ENCODE measurements at places on chromosomes 6 and 20.
A peak's percentile ranks its signal among the peaks of the same experiment; 100 is the strongest.

GRCh38 chr6:134809130-134809529 is 140.8 kb downstream of the ALDH8A1 start:
- no peak for DNase-seq

DNA sequence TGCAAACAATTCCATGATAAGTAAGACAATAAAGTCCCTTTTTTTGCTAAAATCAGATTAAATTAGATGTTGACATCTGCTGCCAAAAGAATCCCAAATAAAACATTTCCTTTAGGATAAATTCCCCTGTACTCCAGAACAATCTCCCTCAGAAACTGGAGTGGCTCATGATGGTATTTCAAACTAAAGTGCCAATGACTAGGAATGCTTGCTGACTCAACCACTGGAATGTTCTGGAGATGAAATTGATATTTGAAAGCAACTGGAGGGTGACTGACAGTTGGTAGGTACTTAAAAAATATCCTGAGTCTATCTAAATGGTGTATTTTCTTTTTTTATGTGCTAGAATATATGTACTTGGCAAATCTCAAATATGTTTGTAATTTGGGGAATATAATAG is 350.1 kb upstream of the TSHZ2 start:
- no peak for DNase-seq

GRCh38 chr20:34282041-34282440 is 21.1 kb downstream of the AHCY start:
- DNase-seq = no peak

DNA sequence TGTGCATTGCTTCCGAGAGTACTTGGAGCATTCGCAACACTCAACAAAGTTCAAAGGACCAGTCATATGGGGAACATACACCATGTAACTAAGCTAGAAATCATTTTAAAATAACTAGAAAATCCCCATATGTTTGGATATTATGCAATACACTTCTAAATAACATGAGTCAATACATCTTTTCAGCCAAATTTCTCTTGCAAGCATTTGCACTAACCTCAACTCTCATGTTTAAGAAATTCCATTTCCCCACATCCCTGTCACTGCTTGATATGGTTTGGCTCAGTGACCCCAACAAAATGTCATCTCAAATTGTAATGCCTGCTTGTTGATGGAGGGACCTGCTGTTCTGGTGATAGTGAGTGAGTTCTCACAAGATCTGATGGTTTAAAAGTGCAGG is 85.7 kb upstream of the CST7 start:
- DNase-seq = no peak

DNA sequence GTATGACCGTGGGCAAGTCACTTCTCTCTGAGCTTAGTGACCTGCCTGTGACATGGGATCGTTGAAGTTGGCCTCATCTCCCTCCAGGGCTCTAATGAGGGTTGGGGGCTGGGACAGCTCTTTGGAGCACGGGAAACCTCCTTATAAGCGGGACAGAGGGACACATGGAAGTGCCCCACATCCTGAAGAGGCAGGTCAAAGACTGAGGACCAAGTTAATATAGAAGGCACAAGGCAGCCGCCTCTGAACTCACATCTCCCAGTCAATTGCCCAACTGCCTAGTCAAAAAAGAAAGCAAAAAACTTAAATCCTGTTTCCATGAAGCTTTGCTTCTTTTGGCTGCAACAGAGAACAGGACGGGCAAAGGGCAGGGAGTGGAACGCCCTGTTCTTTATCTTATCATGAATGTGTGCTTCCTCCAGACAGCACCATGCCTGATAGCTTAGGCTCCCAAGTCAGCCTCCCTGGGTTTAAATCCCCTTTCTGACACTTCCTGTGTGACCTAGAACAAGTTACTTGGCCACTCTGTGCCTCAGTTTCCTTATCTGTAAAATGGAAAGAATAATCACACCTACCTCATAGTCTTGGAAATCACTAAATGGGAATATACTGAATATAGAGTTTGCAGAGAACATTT is 27.1 kb downstream of the LBP start:
- no peak for DNase-seq

DNA sequence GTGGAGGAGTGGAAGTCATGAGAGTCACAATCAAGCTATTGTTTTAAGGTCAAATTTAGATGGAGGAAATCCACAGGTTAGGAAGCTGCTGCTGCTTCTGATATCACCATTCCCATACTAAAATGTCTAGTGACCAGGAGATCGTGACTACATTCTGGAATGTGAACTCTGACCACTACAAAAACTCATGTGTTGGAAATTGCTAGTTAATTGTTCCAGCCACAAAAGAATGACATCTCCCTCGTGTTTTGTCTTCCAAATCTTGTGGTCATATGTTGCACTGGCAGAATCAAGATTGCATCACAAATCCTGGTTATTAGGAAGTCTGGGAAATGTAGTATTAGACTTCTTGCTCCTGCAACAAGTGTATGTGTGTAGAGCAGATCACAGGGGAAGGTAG is 441.9 kb downstream of the CD109 start:
- no peak for DNase-seq

GRCh38 chr6:16432075-16433032 is 194.0 kb downstream of the GMPR start:
- DNase-seq = no peak

GRCh38 chr6:2865694-2866151 is 24.1 kb upstream of the SERPINB1 start:
- DNase-seq = no peak

DNA sequence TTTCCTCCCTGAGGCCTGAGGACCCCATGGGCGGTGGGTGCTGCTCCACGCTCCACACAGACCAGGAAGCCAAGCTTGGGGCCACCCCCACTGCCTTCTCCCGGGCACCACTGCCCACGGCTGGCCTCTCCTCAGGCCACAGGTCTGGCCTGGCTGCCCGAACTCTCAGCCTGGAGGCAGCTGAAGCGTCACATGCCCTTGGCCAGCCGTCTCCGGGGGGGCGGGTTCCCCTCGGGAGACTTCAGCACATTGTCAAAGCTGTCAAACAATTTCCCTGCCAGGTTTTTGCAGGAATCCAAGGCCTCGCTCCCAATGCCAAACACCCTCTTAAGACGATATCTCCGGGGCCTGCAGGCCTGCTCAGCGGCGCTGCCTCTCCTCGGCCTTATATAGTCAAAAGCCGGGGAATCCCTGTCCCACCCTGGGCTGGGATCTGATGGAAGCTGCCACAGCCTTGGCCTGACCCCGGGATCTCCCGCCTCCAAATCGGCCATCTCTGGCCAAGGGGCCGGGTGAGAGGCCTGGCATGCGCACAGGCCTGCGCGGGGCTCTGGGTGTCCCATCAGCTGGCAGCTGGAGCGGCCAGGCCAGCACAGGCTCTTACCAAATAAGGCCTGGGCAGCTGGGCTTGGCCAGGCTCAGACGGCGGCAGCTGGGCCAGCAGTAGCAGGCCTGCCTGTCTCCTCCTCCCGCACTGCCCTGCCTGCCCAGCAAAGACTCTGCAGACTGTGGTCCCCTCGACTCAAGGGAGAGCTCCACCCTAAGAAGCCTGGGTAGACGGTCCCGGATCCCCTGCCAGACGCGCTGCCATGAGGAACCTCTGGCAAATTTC is 49.7 kb downstream of the RBM38 start:
- DNase-seq = no peak

GRCh38 chr6:71420693-71421328 is 132.2 kb downstream of the OGFRL1 start:
- DNase-seq = peak; percentile 89

DNA sequence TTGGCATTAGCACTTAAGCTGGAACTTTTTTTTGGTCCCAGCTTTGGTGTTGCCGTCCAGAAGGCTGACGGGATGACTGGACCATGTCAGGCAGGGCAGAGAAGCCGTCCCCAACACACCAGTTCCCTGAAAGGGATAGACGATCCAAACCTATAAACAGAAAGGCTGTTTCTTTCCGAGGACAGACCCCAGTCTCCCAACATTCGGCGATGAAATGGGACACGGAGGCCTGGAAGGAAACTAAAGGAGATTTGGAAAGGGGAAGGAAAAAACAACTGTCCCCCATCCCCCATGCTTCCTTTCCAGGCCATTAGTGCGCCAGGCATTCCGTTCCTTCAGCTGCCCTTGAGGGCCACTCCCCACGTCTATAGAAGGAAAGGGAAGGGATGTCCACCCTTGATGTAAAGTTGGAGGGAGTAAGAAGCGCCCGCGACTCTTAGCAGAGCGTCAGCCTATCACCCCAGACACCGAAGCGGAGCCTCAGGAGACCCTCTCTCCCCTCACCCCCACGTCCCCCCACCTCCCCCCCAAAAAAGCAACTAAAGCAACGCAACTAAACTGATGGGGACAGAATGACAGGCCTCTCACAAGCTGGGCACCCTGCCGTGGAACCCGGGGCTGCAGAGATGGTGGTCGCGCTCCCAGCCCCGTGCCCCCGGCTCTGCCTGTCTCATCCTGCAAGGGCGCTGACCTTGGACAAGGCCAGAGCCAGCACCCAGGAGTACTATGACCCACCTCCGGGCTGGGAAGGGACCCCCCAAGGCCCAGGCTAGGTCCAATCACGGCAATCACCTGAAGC is 638 bp downstream of the BLCAP start:
- no peak for DNase-seq

DNA sequence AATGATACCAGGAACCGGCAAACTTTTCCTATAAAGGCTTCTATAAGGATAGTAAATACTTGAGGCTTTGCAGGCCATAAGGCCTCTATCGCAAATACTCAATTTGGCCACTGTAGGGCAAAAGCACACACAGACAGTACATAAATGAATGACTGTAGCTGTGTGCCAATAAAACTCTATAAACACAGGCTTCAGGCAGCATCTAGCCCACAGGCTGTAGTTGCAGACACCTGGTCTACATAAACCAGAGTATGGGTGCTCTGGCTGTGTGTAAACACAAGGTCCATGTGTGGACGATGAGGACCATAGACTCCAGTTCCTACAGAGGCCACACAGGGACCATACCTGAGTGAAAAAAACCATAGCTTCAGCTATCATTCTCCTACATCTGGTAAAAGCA is 52.2 kb downstream of the ZMYND8 start:
- no peak for DNase-seq

DNA sequence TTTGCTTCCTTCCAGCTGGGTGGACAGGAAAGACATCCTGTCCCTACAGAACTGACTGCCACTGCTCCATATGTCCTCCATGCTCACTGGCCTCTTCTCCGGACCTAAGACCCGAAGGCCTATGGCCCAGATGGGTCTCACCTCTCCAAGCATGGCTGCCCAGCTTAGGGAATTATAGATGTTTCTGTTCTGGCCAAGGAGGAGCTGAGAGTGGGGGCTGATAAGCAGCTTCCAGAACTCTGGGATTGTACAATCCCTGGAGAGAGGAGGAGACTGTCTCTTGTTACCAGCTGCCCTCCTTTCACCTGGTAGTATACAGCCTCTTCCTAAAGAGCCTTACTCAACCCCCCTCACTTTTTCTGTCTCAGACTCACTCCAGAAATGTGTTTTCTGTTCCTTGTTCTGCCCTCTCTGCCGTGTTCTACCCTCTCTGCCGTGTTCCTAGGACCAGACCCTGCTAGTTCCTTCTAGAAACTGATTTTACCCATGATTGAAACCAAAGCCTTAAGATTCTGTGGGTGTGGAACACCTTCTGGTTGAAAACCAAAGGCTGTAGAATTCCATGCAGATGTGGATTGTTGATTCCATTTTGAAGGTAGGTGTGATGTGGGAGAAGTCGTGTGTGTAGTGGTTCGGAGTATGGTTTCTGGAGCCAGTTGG is 28.7 kb downstream of the ANKS1A start:
- DNase-seq = no peak

DNA sequence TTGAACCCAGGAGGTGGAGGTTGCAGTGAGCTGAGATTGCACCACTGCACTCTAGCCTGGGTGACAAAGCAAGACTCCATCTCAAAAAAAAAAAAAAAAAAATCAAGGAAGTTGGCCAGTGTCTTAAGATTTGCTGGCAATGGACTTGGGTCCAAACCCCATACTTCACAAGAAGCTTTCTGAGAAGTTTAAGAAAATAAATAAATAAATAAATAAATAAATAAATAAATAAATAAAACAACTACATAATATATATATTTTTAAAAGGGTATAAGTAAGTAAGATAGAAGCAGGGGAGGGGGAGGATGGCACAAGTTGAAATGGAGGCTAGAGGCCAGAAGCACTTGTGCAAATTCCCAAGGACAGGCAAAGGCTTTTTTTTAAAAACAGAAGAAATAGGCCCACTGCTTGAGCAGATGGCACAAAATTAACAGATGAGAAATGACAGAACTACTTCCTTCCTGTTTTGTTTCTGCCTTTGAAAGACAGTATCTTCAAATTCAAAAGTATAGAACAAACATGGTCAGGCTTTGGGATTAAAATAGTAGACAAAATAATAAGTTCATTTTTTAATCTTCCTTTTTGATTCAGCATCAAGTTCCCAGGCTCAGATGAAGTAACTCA is 287.7 kb downstream of the ALDH8A1 start:
- no peak for DNase-seq

DNA sequence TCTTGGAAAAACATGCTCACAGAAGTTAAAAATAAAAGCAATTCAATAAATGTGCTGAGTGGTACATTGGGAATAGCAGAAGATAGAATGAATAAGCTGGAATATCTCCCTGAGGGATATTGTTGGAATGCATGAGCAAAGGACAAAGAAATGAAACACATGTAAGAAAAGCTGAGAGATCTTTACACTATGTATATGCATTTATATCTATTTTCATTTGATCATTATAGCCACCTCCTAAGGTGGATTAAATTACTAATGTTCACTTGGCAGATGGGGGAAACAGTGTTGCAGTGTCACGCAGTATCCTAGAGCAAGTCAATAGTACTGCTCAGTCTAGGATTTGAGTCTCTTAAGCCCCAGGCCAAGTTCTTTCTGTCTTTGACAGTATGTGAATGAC is 542.0 kb upstream of the MARCKS start:
- no peak for DNase-seq

- no peak for DNase-seq
Observed at GRCh38 chr20:57977141-57977540, 251.3 kb downstream of the ANKRD60 start.

- DNase-seq = no peak
Observed at GRCh38 chr6:3310703-3311102, 52.0 kb downstream of the PSMG4 start.

DNA sequence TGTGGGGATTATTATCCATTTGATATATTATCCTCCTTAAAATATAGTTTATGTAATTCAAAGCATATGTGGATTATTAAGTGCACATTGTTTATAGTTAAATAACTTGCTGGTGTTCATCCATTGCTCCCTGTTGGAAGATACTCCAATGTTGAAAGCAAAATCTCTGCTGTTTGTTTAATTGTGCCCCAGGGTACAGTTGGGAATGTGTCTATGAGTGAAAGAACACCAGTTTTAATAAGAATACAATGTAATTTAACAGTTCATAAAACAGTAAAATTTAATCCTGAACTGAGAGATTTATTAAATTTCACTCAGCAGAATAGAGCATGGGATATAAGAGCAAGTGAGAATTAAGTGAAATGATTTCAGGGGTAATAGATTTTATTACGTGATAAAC is 364.9 kb downstream of the GRIK2 start:
- DNase-seq = no peak

DNA sequence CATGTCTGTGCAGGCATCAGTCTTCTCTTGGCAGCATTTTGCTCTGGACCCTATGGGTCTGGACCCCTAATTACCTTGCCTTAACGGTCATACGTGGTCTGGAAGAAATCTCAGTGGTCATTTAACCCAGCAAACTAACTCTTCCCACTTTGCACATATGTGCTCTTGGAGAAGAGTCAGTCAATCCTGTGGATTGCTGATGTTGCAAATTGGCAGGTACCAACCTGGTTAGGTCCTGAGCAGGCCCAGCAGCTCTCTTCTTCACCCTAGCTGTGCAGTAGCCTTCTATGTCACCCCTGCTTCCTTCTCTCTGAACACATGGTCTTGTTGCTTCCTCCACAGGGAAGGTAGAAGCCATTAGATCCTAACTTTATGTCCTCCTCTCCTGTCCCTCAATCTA is 1.6 kb downstream of the CEP43 start:
- no peak for DNase-seq
